ENCODE measurements at places on chromosomes 3 and 15.
A peak's percentile ranks its signal among the peaks of the same experiment; 100 is the strongest.

GRCh38 chr3:23071758-23072157 is 131.4 kb upstream of the UBE2E2 start:
- DNase-seq: peak; percentile 27

DNA sequence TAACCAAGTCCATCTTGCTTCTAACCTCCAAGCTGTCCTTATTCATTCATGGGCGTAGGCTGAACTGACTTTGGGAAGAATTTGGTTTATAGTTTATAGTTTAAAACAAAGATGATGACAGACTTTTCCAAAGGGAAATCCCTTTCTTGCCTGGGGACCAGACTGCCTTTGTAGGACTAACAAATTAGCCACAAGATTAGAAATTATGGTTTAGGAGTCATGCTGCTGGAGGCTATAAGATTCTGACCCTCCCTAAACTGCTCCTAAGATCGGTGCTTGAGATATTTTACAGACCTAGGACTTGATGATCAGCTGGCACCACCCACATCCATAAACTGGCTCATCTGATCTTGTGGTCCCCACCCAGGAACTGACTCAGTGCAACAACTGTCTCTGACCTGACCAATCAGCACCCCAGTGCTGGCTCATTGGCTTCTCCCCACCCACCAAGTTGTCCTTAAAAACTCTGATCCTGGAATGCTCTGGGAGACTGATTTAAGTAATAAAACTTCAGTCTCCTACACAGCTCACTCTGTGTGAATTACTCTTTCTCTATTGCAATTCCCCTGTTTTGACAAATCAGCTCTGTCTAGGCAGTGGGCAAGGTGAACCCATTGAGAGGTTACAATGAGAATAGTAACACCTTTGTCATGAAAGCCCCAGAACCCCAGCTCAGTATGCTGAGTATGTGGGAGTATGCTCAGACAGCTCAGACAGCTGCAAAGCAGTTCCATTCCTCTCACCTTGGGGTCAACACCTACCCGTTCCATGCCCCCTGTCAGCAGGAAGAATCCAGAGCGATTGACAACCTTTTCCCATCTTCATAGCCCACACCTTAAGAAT is 51.6 kb upstream of the C15orf39 start:
- no peak for DNase-seq

DNA sequence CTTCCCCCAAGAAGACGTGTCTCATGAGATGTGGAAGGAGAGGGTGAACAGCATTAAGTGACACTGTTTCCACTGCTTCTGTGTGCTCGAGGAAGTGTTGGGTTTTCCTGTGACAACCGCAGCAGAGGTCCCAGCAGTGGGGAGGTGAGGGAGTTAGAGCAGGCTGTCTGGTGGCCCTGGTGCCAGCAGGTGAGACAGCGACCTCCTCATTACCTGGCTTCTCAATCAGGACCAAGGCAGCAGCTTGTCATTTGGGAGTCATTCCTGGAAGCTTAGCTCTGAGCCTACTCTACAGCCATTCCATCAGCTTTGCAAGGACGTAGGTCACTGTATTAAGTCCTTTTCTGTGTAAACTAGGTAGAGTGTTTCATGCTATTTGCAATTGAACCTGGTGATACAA is 63.3 kb upstream of the RGMA start:
- peak; percentile 29 for DNase-seq

- DNase-seq: peak; percentile 45
These were observed 3.2 kb downstream of the NEIL1 start for GRCh38 chr15:75349851-75350588.

DNA sequence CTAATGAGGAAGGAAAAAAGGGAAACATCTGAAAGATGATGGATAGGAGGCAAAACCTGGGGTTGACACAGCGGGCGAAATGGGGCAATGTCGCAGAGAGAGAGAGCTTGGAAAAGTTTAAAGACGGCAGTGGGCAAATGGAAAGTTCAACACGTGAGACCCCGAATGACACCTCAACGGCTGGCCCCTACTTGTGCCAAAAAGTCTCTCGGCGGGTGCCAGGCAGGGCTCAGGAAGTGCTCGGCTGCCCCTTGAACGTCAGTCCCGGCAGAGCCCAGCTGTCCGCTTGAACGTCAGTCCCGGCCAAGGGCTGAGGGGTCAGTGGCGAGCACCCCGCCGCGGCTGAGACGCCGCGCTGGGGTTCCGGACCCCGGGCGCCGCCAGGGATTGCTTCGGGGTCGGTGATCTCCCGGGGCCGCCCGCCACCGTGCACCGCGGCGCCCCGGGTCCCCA is 658 bp downstream of the EOGT start:
- no peak for DNase-seq

DNA sequence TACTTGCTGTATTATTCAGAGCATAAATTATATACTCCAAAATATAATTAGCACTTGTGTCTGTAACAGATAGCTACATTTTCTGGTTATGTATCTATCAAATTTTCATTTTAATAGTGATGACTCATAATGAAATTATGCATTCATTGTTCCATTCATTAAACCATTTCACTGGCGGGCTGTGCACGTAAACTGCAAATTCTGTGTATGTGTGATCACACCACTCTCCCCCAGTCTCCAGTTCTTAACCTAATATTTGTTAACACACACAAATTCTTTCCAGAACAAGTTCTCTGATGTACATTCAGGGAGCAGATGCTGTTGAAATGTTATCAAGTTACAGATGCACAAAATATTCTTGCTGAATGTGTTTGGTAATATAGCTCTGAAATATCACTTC is 3.8 kb upstream of the KCNMB2 start:
- no peak for DNase-seq

DNA sequence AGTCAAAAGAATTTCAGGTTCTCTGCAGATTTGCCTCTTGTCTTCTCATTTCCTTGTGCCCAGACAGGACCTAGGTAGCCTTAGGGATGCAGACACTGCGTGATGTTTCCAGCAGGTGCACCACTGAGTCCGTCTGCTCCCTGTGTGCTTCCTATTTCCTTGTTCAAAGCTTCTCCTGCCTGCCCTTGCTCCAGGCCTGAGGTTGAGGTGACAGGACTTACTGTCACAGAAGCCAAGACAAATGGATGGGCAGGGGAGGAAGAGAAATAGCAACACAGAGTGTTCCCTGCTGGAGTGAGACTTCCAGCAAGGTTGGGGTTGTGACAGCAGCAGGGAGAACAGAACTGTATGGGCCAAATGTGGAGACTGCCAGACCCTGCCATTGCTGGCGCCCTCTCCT is 199.4 kb downstream of the MYRIP start:
- no peak for DNase-seq

GRCh38 chr15:57223345-57223744 is 153.0 kb upstream of the CGNL1 start:
- no peak for DNase-seq

DNA sequence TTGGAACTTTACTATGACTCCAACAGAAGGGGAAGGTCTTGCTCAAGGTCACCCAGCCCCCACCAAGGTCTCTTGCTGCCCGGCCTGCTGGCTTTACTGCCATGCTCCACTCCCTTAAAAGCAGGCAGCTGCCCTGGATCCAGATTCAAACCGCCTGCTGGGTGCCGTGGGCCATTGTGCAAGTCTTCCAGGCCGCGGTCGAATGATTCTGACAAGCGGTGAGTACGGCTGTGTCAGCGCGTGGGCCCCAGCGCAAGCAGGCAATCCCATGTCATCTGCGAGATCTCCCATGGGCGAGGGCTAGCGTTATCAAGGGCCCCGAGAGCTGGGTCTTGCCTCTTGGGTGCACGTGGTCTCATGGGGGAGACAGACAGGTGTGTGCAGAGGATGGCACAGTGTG is 37.6 kb downstream of the CORO2B start:
- no peak for DNase-seq

DNA sequence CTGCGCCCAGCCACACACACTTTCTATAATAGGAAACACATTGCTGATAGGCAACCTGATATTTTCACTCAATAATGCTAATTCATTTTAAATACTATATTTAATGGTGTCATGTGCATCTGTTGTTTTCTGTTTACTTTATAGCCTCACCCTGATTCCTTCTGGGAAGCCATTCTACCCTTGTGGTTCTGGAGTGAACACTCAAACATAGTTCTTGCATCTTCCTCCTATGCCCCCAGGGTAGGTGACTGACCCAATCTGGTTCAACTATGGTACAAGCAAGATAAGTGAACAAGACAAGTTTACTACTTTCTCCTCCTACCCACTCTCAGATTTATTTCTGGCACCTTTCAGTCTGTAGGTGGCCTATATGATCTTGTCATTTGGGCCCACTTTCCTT is 4.3 kb upstream of the SCG3 start:
- DNase-seq: no peak

DNA sequence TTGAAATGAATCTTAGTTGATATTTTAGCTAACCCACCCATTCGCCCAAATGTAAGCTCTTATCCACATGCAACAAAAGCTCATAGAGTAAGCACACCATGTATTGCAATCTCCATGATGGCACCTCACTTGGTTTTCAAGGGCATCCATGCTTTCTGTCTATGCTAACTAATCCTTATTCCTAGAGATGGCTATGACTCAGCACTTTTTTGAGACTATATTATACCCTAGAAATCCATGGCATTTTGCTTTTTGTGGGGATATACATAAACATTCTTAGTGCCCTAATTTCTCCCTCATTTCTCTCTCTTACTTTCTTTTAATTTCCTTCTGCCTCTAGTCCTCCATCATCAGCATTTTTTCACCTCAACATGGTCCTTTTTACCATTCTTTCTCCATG is 168.5 kb upstream of the STT3B start:
- DNase-seq: no peak

- DNase-seq: no peak
These were observed 152.0 kb downstream of the KLHL25 start for GRCh38 chr15:85642693-85643066.

DNA sequence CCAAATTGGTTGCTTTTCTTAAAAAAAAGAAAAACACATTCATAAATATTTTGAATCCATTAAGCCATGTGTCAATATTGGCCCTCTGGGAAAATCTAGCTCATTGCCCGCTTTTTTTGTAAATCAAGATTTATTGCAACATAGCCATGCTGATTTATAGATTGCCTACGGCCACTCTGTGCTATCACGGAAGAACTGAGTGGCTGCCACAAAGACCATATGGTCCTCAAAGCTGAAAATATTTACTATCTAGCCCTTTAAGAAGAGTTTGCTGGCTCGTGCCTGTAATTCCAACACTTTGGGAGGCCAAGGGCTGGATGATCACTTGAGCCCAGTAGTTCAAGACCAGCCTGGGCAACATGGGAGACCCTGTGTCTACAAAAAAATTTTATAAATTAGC is 45.9 kb downstream of the IL5RA start:
- DNase-seq: no peak

Data from Peyer's patch (tissue), 4 donors.